ENCODE measurements at places on chromosomes 7 and 10.
A peak's percentile ranks its signal among the peaks of the same experiment; 100 is the strongest.

- no peak for DNase-seq
These were observed 111.1 kb upstream of the SH2B2 start for GRCh38 chr7:102175423-102176170.

- DNase-seq = no peak
These were observed 59.9 kb downstream of the SUGCT start for GRCh38 chr7:40194745-40195144.

DNA sequence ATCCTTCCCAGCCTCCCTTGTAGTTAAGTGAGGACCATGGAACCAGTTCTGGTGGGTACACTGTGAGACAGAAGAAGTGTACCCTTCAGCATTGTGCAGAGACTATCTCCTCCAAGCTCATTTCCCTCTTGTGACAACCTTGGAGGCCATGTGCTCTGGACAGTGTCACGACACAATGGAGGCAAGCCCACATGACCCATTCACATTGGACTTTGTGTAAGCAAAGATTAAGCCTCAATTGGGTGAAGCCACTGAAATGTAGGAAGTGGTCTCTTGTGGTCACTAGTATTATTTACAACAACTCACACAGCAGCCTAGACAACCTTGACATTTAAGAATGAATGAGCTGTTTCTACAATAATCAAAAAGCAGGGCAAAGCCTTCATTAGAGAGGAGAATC, 124.2 kb downstream of the INHBA start:
- no peak for DNase-seq

- DNase-seq = no peak
These were observed 16.1 kb downstream of the MYO1G start for GRCh38 chr7:44962483-44963251.

DNA sequence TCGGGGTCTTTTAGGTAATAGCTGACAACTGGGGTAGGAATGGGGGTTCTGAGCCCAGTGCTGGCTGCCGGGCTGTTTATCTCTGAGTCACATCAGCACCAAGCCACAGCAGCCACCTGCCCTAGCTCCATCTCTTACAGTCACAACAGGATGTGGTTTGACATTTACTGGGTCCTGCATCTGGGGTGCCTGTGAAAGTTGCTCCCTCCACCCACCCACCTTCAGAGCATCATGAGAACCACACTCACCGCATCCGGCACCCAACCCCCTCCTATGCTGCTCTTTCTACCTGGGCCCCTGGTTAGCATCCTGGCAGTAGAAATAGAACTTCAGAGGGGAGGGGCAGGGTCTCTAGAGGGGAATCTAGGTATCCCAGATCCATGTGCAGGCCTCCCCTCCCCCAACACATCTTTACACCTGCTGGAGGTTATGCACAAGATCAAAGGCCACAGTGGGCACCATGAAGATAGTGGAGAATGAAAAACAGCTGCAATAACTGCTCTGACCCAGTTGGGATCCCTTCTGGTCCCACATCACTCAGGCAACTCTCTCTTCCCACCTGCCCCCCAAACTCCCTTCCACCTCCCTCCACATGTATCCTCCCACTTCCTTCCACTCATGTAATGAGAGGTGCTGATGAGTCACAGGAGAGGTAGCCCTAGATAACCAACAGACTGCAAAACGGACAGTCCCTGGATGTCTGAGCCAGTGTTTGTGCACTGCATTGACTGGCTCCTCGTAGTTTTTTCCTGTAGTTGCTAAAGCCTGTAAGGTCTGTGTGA, 38.2 kb downstream of the PRSS2 start:
- peak; percentile 97 for DNase-seq

- DNase-seq = no peak
These were observed at the start of gene CYP26C1 for GRCh38 chr10:93059975-93060886. Gene CYP26C1 (plus strand): TSS chr10:93060798. CDS start chr10:93061264, 466 bp downstream.

- DNase-seq = peak; percentile 57
These were observed 54.5 kb downstream of the RAB18 start for GRCh38 chr10:27558612-27559020.

- DNase-seq = no peak
These were observed 36.3 kb downstream of the ENTPD1 start for GRCh38 chr10:95792211-95792780.

DNA sequence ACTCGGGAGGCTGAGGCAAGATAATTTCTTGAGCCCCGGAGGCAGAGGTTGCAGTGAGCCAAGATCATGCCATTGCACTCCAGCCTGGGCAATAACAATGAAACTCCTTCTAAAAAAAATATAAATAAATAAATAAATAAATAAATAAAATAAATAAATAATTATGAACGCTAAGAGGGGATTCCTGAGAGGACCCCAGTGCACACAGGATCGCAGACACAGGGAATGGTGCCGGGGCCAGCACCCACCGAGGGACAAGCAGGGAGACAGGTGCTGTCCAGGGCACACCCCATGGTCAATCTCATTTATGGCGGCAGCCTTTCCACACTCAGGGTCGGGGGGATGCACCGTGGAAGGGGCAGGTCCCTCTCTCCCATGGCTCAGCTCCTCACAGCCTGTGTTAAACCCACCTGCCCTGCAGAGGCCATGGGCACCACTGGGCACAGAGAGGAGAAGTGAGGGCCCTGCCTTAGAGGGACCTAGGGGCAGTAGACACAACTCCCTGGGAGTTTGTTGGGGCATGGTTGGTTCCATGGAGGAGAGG, 2.2 kb upstream of the RAMP3 start:
- DNase-seq = no peak

- no peak for DNase-seq
These were observed 193.8 kb downstream of the CYP26A1 start for GRCh38 chr10:93267521-93267920.

- DNase-seq = no peak
These were observed 68.4 kb downstream of the SLIT1 start for GRCh38 chr10:97117372-97117771.

- no peak for DNase-seq
These were observed 14.9 kb downstream of the ADCY1 start for GRCh38 chr7:45589061-45589460.

- no peak for DNase-seq
These were observed 55.1 kb downstream of the ATOH7 start for GRCh38 chr10:68176797-68177196.

- no peak for DNase-seq
These were observed 205.0 kb downstream of the DIP2C start for GRCh38 chr10:484441-484924.

- DNase-seq = peak; percentile 92
These were observed 14.3 kb downstream of the ZC3HAV1 start for GRCh38 chr7:139095194-139095659.

DNA sequence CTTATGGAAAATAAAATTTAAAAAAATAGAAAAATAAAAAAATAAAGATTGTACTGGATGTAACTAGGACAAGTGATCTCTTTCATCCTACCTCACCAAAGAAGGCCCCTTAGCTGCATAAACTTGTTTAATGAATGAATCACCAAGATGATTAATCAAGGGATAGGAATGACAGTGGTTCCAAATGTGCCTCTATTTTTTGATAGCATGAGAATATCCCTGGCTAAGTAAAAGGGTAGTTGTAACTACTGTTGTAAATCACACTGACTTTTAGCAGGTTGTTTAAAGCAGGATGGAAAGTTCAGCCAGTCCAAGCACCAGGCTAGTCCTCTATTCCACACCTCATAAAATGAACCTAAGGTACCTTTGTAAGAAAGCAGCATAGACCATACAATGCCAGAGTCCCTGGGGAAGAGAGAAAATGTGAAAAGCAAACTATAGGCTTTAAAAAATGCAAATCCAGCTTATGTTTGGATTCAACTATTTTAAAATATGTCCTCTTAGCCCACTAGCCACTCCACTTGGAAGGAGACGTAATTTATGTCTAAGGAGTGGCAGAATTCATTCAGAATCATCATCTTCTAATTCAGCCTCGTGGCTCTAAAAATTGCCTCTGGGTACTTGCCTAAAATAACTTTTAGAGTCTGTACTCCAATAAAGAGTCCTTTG, 126.8 kb downstream of the SKIDA1 start:
- no peak for DNase-seq

DNA sequence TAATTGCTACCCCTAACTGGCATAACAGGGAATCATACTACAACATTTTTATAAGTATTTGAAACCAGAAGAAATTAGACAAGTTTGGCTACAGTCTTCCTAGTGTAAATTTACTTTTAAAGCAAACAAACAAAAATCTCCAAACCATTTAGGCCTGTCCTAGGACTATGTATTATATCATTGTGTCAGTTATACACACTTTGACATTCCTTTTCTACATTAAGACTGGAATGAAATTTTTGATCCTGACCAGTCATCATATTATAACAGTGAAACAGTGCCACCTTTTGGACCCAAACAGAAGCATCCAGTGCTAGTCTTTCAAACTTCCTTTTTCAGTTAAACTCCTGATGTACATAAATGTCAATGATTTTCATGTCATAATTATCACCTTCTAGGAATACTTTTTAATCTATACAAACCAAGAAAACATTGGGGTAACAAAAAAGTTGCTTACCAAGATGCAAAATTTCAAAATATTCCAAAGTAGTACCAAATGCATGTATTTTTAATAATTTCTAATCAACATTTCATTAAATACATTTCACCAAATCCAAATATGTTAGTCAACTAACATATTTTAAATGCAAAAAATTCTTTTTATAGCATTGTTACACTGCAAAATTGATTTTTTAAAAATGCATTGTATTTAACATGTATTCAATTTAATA, 75.7 kb downstream of the IMMP2L start:
- DNase-seq = peak; percentile 41

GRCh38 chr7:15755061-15755460, 68.6 kb upstream of the MEOX2 start:
- DNase-seq = no peak

DNA sequence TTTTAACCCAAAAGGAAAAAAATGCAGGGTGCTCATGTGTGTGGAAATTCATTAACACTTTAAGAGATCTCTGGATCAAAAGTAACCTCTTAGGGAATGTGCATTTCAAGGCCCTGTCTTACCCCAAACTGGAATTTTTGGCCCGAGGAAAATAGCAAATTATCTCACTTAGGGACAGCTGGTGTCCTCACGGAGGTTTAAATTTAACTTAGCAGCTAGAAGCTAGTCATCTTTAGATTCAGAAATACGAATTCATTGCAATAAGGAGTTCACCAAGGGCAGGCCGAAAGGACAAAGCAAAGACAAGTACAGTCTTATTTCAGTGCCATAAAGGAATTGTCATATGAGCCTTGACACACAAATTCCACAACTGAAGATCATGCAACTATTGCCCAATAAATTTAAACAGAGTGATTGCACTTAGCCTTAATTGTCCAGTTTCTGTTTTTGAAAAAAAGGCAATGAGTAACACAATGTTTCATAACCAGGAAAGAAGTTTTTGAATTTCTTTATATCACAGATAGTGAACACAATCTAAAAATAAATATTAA, 22.4 kb upstream of the SEMA3C start:
- DNase-seq = no peak

DNA sequence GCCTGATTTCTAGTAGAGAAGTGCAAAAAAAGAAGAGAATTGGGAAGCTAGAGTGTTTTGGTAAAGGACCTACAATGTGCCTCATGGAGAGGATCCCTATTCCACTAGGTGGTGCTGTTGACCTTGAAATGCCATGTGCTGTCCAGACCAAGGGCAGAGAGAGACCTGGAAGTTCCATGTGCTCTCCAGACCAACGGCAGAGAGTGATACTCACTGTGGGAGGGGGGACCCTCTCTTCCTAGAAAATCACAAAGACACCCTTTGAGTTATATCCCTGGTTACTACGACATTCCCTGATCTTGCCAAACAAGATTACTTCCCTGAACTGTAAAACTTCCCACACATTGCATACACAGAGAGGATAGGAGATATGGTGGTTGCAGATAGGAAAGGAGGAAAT, 212.7 kb upstream of the ZNF804B start:
- no peak for DNase-seq

GRCh38 chr10:78312197-78313047, 278.8 kb downstream of the RPS24 start:
- no peak for DNase-seq

- no peak for DNase-seq
These were observed 282.9 kb downstream of the PAXIP1 start for GRCh38 chr7:154720016-154720415.

DNA sequence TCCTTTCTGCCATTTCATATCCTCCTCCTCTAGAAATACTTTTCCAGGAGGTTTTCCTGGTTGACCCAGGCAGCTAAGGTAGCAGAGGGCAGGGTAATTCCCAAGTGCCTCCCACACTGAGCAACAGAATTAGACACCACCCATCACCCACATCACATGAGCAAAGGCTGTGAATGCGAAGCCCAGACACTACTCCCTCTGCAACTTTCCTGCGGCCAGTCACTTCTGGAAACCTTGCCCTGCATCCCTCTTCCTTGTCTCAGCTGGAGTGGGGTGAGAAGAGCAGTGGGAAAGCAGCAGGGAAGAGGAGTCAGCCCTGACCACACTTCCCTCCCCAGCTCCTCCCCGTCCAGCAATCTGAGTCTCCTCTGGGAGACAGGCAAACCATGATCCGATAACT, 15.2 kb downstream of the TMEM176B start:
- no peak for DNase-seq

GRCh38 chr7:68070992-68071391, 1074.4 kb downstream of the TYW1 start:
- DNase-seq = no peak

- no peak for DNase-seq
These were observed 15.9 kb downstream of the TMEM176B start for GRCh38 chr7:150784120-150784736.

DNA sequence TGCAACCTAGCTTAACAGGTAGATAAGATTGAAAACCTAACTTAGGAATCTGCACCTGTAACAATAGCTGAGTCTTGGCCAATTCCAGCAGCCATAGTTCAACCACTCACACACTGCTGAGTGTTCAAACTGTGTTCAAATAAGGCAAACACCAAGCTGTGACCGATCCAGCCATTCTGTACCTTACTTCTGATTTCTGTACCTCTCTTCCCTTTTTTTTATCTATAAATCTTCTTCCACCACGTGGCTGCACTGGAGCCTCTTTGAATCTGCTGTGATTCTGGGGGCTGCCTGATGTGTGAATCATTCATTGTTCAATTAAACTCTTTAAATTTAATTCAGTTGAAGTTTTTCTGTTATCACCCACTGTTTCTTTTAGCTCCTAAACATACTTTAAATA, 15.7 kb upstream of the FOXL3 start:
- DNase-seq = no peak

GRCh38 chr7:155660059-155660757, 15.7 kb downstream of the RBM33 start:
- DNase-seq = no peak

- no peak for DNase-seq
These were observed 206.0 kb downstream of the ZMYND11 start for GRCh38 chr10:341081-341740.

DNA sequence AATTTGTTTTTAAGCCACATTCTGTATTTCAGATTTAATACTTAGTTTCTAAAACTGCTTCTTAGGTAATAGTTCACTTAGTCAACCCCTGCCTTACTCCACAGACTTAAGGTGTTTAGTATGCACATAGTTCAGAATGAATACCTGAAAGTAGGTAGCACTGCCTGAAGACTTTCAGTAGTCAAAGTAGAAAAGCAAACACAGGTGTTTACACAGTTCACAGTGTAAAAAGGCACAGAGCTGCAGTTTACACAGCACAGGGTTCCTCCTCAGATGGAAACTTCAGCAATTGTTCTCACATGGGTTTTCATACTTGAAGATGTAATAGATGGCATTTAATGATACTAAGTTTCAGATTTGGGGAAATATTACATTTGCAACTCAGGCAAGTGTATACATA, 3.1 kb upstream of the PKD1L1 start:
- no peak for DNase-seq

All from CD4-positive, alpha-beta T cell treated with Interferon alpha-2 for 1 hour (primary cell).